Right hindlimb (tissue), 1 donor: ENCODE measurements at places on chromosomes 16 and 17.

DNA sequence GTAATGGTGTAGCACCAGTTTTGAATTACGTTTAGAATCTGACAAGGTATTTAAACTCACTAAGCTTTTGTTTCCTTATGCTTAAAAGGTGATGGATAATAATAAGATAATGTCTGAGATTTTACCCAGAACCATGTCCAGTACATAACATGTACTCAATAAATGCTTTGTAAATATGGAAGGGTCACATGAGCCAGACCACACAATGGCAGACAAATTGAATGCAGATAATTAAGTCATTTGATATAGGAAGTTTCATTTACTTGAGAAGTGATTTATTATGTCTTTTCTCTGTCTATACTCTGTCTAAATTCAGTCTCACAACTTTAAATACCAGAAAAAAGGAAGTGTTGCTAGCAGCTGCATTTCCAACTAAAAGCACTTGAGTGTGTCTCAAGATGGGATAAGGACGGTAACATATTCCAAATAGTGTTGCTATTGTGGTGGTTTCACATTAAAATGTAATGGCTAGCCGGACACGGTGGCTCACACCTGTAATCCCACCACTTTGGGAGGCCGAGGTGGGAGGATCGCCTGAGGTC, 52.5 kb upstream of the DHX40 start:
- DNase-seq, result no peak

DNA sequence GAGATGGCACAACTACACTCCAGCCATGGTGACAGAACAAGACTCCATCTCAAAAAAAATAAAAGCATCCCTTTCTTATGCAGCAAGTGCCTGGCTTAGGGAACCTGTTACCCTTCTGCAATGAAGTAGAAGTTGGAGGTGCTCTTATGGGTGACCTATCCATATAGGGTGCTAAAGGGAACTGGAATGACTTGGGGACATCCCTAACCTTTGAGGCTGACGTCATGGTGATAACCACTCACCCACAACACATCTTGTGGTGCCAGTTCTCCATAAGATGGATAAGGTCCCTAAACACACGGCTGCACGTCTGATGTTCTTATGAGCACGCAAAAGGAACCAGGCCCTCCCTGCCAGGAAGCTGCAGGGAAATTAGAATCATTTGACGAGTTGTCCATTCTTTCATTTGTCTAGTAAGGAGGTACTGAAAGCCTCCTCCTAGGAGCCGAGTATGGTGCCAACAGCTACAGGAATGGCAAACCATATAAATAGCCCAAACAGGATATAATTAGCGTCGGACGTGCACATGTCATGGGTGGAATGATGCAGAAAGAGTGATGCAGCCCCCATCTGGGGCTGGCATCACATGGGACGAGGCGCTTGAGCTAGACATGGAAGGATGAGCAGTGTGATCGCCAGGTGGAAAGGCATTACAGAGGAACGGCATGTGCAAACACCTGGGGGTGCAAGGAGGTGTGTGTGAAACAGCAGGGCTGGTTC, 52.5 kb downstream of the ARHGAP27 start:
- DNase-seq, result peak; percentile 12

GRCh38 chr16:55264949-55265348, 59.1 kb upstream of the IRX6 start:
- no peak for DNase-seq

- no peak for DNase-seq
These were observed 9.2 kb upstream of the NAT9 start for GRCh38 chr17:74785096-74785980.

GRCh38 chr16:73915935-73916334, 380.7 kb upstream of the PSMD7 start:
- DNase-seq, result no peak

DNA sequence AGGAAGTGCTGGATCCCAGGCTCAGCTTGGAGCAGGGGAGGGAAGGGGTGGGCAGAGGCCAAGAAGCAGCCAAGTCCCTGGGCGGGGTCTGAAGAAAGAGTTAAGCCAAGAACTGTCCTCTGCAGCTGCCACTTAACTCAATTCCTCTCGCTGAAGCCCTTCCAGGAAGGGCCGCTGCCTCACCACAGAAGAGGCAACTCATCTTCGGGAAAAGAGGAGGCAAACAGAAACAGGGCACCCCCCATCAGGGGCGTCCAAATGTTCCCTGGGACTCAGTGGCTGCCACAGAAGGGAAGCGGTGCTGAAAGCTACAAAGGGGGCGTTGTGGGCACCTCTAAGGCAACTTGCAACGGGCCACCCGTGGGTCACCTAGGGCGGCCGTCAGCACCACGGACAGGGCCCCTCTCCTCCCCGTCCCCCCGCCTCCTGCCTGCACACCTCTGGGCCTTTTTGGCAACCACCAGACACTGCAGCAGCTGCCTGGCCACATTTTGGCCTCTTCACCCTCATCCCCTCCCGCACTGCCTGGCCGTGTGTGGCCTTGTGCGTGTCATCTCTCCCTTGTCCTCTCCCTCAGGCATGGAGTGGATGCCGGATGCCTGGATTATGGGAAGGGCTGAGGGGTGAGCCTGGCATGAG, 2.5 kb downstream of the TLCD3B start:
- peak; percentile 54 for DNase-seq

DNA sequence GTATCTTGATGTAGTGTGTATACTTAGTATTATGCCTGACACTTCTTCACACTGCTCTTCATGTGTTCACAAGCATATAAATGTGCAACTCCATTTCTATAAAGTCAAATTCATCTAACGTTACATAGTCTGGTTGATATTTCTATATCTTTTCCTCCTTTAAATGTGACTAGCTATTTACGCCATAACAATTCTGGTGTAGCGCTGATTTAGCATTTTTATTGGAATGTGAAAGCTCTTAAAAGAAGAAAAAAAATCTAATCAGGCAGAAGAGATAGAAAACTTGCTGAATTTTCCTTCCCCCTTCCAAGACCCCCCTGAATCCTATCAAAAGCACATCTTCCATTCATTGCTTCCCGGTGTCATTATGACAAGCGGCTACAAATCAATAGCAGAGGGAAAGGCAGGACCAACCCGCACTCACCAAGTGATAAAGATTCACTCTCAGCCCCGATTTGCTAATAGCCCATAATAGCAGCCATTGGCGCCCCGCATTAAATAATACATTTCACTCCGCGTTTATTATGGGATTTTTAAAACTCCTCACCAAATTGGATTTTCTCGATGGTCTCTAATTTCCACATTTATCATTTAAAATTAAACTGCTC, 299.5 kb upstream of the PMFBP1 start:
- DNase-seq, result no peak

DNA sequence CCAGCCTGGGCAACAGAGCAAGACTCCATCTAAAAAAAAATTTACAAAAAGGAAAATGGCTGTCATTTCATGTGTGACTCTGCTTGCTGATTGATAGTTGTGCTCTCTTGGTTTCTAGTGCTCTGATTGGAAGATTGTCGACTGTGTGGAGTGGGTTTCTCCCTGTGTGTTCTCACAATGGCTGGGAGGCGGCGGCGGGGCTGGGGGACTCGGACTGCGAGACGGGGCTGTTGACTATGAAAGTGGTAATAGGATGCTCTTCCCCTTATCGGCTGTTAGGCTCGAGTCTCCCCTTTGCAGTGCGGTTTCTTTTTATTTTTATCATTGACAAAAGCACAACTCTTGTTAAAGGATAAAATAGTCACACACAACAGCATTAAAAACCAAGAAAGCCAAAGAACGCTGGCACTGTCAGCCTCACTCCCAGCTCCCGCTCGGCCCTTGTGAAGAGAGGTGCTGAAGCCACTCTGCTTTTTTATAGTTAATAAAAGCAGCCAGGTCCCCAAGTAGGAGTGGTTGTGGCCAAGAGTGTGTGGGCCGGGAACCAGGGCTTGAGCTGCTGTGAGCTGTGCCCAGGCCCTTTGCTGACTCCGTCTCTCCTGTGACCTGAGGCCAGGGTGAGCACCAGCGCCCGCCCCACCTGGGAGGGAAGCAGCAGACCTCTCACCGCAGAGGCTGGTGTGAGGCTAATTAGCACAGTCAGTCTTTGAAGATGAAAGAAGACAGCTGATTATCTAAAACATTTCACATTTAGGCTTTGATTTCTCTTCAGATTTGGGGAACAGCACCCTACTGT, 36.5 kb downstream of the TBCD start:
- DNase-seq, result no peak

- DNase-seq, result no peak
These were observed 8.3 kb downstream of the KRABD2 start for GRCh38 chr17:8368193-8368592.

GRCh38 chr17:59746849-59747445, 39.5 kb downstream of the VMP1 start:
- no peak for DNase-seq

GRCh38 chr17:7995724-7996123, 6.7 kb upstream of the GUCY2D start:
- no peak for DNase-seq

DNA sequence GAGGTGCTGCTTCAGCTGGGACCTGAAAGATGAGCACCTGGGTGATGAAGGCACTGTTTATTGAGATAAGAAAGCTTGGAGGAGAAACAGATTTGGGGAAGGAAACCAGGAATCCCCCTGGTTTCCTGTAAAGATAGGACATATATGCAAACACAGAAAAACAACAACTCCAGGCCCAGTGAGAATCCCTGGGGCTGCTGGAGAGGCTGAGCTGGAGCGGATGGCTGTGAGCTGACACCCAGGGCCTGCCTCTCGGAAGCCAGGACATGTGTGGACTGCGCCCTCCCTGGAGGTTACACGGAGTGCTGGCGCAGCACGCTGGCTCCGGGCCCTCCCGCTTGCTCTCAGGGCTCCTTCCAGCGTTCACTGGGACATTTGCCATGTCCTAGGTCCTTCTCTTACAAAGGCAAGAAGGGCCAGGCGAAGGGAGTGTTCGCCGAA, 57.5 kb downstream of the CYB5B start:
- DNase-seq, result peak; percentile 78

DNA sequence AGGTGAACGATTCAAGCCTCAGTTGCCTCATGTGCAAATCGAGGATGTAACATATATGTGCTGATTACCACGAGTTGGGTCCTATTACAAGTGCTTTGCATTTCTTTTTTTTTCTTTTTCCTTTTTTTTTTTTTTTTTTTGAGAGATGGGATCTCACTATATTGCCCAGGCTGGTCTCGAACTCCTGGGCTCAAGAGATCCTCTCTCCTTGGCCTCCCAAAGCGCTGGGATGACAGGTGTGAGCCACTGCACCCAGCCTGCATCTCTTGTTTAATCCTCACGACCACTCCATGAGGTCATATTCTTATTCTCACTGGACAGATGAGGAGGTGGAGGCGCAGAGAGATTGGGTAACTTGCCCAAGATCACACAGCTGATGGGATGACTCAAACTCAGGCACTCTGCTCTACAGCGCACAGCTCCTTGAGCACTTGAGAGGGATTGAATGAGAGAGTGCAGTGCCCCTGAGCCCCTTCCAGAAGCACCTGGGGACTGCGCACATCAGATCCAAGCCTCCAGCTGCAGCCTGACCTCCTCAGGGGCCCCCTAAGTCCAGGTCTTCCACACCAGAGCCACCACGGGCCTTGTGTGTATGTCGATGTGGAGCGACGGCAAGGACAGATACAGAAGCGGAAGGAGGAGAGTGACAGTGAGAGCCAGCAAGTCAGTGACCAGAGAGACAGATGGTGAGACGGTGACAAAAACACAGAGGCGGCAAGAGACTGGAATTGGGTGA, 4.9 kb downstream of the STX1B start:
- DNase-seq, result no peak

GRCh38 chr16:85055493-85056210, 28.1 kb downstream of the KIAA0513 start:
- DNase-seq, result no peak

GRCh38 chr16:50609471-50609870, 61.3 kb downstream of the NKD1 start:
- no peak for DNase-seq

- no peak for DNase-seq
These were observed 5.3 kb downstream of the ZNF385C start for GRCh38 chr17:42092939-42093338.

- no peak for DNase-seq
These were observed 10.7 kb upstream of the CACNG1 start for GRCh38 chr17:67033613-67034012.

DNA sequence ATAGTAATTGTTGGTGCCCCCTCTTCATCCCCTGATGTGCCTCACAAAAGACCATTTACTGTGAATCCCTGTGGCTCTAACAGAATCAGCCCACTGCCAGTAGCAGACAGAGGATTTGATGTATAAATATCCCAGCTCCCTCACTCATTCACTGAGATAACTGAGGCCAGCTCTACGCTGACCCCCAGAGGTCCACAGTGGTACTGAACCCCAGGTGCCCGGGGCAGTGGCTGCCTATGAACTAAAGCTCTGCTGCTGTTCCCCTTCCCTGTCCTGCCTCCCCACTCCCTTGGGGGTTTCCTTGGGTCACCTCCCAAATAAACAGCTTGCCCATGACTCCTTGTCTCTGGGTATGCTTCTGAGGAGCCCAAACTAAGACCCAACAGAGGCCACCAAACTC, 295.8 kb downstream of the FOXL1 start:
- no peak for DNase-seq

- no peak for DNase-seq
These were observed 127.3 kb downstream of the PRKCA start for GRCh38 chr17:66429680-66430079.

DNA sequence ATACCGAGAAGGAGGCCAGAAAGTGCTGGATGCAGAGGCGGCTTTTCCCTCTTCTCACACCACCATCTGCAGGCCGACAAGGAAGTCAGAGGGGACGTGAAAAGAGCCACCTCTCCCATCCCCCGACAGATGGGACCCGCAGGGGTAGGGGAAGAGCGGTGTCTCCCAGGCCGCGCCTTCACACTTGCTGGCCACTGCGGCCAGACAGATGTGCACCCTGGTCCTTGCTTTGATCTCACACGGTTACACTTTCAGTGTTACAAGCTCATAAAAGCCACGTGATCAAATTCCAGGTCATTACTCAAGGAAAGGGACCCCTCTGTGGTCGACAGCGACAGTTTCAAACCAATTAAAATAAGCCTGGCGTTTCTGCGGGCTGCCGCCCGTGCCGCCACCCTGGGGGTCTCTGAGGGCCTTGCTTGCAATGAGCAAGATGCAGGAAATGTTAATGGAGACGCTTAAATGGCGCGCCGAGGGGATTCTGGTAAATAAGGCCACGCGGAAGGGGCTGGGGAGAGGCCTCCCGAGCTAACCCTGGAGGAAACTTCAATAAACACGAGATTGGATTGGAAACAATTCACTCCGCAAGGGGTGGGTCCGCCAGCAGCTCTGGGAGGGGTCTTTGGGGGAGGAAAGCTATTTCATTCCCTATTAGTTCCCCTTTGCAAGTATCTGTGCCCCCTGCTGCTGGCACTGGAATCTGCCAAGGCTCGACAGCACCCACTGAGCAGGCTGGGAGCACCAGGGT, 240.9 kb downstream of the ENGASE start:
- DNase-seq, result no peak

DNA sequence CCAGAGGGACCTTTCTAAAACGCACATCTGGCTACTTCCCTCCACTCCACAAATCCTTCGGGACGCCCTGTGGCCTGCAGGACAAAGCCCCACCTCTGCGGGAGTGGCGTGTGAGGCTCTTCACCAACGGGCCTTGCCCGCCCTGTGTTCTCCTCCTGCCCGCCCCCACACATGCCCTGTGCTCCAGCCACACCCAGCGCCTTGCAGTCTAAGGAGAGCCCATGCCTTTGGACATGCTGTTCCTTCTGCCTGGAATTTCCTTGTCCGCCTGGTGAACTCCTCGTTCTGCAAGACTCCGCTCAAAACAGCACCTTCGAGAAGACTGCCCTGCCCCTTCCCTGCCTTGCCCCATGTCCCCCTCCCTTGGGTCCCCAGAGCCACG, 7.4 kb downstream of the ELOB start:
- DNase-seq, result no peak

- DNase-seq, result no peak
These were observed 39.2 kb downstream of the GNA13 start for GRCh38 chr17:65017207-65017774.

GRCh38 chr17:78910497-78911284, 7.7 kb upstream of the CEP295NL start:
- no peak for DNase-seq
